ENCODE measurements at places on chromosomes 4 and X.

GRCh38 chr4:185837415-185838103 lies 25.6 kb upstream of the SORBS2 start:
- no peak for DNase-seq

DNA sequence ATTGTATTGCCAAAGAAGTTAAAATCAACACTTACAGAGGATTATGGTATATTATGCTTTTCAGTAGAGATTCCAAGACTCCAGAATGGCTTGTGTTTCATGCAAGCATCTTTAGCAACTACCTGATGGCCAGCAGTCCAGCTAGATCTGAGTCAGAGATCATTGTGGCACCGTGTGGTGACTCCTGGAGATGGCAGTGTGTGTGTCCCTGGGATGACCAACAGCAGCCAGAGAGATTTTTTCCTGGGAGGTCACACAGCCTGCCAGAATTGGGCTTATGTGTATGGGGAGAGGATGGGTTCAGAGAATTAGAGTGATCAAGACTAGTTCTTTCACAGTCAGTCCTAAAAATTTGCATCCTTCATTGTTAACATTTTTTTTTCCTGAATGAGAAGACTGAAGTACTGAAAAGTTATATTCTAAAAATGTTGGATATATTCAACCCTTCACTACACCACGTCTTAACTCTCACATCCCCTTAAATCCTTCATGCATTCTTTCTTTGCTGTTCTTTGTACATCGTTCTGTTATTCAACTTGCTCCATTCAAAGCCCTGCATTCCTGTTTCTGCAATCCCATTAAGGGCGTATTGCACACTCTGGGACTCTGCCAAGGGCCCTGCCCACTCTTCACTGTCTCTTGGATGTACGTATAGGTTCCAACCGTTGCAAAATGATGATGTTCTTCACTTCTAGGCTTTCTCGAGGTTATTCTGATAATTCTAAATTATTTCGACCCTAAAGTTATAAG lies 12.4 kb downstream of the TENM3 start:
- DNase-seq, result no peak

DNA sequence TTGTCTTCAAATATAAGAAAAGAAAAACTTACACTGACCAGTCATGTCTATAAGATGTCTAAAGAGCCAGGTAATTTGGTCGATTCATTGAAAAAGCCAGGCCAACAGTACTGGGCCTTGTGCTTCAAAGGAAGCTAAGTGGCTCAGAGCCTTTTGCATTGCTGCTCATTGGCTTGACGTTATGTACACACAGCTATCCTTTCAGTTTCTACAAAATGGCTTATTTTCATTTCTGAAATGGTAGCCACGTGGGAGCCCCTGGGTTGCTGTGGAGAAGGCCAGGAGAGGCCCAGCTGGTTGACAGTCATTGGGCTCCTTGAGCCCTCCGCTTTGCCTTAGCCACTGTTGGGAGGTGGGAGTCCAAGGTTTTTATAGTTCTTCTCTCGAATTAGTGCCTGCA lies 199.1 kb upstream of the CXorf66 start:
- DNase-seq, result no peak

DNA sequence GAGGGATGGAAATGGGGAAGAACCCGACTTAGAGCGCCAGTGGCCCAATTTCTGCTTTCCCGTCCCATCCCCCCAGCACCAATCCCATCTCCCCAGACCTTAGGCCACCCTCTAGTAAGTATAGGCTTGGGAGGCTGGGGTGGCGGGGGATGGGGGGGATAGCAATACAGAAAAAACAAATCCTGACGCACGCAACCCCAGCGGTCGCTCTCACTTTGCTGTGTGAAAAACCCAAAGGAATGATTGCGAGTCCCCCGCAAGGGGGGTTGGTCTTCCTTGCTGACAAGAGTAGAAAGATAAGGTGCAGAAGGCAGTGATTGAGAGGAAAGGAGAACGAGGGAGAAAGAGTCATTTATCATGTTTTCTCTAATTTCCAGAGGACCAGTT lies 863 bp downstream of the CPE start:
- peak; percentile 13 for DNase-seq

DNA sequence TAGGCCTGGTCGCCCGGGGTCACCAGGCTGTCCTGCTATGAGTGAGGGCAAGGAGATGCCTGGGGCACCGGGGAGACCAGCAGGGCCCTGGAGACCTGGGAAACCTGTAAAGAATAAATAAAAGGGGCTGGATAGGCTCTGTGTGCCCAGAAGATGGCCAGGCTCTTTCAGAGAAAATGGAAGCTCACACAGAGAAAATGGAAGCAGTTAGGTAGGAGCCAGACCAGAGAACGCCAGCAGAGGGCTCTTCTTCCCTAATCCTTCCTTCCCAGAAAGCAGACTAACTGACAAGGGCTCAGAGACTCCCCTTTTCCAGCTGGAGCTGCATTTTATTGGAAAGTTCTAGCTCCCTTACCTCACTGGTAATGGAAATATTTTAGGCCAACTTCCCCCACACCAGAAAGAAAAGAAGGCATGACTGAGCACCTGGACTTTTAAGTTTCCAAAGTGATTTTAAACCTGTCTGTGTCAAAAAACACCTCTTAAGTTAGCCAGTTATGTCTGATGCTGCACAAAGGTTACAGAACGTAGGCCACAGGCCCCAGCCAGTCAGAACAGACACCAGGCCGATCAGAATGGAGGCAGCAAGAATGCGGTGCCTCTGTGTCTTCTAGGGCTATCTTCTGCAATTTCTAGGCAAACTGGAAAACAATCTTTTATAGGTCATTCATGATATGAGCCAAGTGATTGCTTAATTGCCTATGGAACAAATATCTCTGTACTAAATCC lies 74.0 kb downstream of the ATG4A start:
- no peak for DNase-seq

GRCh38 chrX:133979641-133980230 lies 5.7 kb downstream of the GPC3 start:
- no peak for DNase-seq

DNA sequence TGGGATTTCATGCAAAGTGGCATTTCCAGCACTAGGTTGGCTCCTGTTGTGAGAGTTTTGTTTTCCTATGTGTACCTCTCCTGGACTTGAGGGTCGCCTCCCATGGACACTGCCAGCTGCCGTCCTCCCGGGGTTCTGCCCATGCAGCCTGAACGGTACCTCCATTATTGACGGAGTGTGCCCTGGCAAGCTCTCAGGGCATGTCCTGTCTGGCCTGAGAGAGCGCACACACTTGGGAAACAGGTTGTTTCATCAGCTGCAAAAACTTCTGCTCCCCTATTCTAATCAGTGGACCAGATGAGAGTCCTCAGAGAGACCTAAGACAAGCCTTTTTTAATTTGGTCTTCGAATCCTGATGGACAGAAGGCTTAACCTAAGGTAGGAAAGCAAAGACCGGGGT lies 56.6 kb upstream of the HOPX start:
- no peak for DNase-seq

- DNase-seq, result no peak
Measured at GRCh38 chr4:166049036-166049435, 176.0 kb downstream of the TLL1 start.

DNA sequence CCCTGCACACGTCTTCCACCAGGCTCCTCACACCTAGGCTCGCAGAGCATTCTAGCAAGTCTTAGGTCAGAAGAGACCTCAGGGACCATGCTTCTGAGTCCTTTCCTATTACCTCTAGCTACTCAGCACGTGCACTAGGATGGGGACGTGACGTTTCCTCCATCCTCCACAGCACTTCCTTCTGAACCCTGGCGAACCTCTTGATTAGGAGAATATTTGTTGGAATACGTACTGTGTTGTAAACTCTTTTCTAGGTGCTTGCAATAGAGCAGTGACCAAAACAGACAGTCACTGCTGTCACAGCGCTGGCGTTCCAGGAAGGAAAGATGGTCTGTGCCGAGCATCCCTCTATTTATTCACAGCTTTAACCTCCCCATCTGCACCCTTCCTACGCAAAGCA lies 12.9 kb upstream of the TENM3 start:
- no peak for DNase-seq

- DNase-seq, result no peak
Measured at GRCh38 chr4:139819082-139819481, 153.5 kb downstream of the MGST2 start.

DNA sequence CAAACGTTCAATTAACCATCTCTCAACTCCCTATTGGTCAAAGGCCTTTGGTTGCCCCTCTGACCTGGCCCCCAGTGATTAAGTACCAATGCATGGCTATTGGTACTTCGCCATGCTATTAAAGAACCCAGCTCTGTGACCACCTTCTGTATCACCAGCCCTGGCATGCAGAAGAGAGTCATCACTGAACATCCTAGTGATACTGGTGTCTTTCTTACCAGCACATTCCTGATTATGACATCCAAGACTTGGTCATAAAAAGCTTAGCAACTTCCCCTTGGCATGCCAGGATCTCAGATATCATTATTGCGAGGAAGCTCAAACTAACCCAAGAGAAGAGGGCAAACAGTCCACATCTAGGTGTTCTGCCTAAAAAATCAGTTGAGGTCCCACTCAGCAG lies 122.3 kb upstream of the OTUD4 start:
- DNase-seq, result no peak

- no peak for DNase-seq
Measured at GRCh38 chr4:106854569-106855351, 181.4 kb downstream of the DKK2 start.

GRCh38 chr4:165378745-165379677 lies at the start of gene CPE:
Gene CPE, plus strand, starts transcription at chr4:165379008. Its CDS starts 214 bp downstream, at chr4:165379222.
- DNase-seq, result peak; percentile 76

- peak; percentile 32 for DNase-seq
Measured at GRCh38 chrX:10482261-10482660, 138.1 kb downstream of the MID1 start.

DNA sequence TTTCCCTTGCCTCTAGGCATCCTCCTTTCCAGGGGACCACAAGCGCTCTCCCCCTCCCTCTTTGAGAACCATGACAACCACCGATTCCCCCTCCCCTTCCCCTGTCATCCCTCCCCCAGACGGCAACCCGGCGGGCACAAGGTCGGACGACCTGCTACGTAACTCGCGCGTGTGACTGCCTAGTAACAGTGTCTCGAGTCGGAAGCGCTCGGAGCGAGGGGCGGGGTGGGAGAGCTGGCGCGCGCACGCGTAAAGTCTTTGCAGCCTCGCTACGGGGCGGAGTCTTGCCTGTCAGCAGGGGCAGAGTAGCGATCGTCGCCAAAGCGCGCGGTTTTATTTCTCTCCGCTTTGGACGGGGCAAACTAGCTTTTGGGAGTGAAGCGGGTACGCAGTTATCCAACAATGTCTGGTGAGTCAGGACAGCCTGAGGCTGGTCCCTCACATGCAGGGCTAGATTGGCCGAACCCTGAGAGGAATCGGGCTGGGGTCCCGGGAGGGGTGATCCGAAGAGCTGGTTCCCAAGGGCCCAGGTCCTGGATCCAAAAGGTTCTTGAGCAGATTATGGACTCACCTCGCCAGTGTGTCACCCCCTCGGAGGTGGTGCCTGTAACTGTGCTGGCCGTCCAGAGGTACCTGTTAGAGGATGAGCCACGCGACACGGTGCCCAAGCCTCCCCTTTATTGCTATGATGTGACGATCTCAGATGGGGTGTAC lies at the start of gene RADX:
Gene RADX, plus strand, starts transcription at position 300 of the 714 bp plus-strand sequence. Its CDS starts 103 bp downstream, at position 403.
- DNase-seq, result peak; percentile 63

DNA sequence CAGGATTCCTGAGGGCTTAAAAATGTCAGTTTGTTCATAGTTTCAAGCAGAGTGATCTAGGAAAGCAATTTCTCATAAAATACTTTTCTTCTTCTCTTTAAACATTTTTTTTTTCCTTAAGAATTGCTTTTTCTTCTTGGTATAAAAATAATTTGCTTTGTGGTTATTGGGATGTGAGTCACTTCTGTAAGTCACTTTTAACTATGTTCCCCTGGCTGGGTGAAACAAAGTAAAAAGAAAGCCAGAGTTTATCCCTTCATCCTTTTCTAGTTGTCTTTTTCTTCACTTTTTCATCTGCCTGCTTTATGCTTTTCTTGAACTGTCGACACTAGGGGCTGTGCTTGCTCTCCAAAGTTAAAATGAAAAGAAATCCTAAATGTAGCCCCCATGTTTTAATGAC lies 33.5 kb downstream of the ARSJ start:
- no peak for DNase-seq

GRCh38 chr4:124426279-124426678 lies 286.3 kb downstream of the ANKRD50 start:
- DNase-seq, result no peak

GRCh38 chr4:163895378-163896005 lies 401.0 kb downstream of the TMA16 start:
- DNase-seq, result no peak

GRCh38 chr4:101019313-101019712 lies 328.0 kb downstream of the PPP3CA start:
- no peak for DNase-seq

DNA sequence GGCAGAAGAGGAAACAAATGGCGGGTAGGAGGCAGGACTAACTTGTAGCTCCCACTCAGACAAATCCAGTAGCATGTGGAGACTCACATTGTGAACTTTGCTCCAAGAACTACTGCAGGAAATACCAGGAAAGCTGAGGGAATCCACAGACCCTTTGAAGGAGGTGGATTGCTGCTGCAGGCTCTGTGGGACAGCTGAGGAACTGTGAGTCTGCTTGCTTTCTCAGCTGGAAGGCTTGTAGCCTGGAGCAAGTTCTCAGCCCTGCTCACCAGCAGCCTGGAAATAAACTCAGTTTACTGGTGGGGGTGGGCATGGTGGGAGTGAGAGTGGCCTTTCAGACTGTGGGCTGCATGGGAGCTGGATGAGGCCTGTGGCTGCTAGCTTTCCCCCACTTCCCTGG lies 16.0 kb downstream of the RTL3 start:
- no peak for DNase-seq

- no peak for DNase-seq
Measured at GRCh38 chrX:152810403-152810802, 20.2 kb downstream of the CETN2 start.

GRCh38 chr4:144283526-144283925 lies 143.0 kb upstream of the GYPA start:
- no peak for DNase-seq

- no peak for DNase-seq
Measured at GRCh38 chrX:152428120-152428519, 23.0 kb downstream of the GABRA3 start.

Data from heart right ventricle (tissue), 16 donors.